CD4-positive, alpha-beta T cell treated with Interleukin-4 for 4 hours (primary cell): ENCODE measurements at places on chromosomes 6 and 20.

DNA sequence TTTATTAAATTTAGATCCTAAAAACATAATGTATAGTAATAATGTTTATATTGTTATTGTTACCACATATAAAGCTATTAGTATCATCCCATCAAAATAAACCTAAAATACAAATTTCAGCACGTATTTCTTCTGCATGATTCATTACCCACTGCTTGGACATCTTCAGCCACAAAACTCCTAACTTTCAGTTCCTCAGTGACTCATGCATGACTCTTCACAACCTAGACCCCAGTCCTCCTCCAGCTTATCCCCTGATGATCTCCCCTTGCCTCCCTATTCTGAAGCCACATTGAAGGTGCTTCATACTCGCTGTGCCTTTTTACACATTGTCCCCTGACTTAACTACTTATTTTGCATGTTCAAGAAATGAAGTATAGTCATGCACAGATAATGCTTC, 11.2 kb upstream of the GPRC6A start:
- no peak for DNase-seq

DNA sequence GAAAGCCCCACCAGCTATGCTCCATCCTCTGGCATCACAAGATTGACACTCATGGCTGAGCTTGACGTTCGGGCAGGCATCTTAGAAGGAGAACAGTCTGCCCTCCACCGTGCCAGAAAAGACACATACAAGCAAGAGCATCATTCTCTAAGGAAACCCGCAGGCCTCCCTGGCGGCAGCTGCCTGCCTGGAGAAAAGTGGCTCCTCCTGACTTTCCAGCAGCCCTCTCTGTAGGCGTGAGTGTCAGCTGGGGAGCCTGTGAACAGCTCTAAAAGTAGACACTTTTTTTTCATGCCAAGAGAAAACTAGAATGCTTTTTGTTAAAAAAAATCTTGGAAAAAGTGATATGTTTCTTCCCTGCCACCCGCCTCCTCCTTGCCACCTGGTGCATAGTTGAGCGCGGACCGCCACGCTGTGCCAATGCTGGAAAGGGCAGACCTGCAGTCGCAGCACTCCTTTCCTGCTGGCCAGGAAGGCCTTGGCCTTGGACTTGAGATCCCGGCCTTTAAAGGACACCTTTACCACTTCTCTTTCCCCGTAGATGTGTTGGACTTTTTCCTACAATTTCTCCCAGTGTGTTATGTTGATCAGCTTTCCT, 29.7 kb upstream of the INSM1 start:
- no peak for DNase-seq

- no peak for DNase-seq
Measured at GRCh38 chr6:109793021-109793420, 101.9 kb downstream of the FIG4 start.

GRCh38 chr6:114382406-114382805, 39.6 kb upstream of the HS3ST5 start:
- DNase-seq = no peak

GRCh38 chr6:87393026-87393622, 14.6 kb upstream of the CFAP206 start:
- peak; percentile 65 for DNase-seq

GRCh38 chr6:18340781-18341551, 46.2 kb upstream of the RNF144B start:
- DNase-seq = no peak

DNA sequence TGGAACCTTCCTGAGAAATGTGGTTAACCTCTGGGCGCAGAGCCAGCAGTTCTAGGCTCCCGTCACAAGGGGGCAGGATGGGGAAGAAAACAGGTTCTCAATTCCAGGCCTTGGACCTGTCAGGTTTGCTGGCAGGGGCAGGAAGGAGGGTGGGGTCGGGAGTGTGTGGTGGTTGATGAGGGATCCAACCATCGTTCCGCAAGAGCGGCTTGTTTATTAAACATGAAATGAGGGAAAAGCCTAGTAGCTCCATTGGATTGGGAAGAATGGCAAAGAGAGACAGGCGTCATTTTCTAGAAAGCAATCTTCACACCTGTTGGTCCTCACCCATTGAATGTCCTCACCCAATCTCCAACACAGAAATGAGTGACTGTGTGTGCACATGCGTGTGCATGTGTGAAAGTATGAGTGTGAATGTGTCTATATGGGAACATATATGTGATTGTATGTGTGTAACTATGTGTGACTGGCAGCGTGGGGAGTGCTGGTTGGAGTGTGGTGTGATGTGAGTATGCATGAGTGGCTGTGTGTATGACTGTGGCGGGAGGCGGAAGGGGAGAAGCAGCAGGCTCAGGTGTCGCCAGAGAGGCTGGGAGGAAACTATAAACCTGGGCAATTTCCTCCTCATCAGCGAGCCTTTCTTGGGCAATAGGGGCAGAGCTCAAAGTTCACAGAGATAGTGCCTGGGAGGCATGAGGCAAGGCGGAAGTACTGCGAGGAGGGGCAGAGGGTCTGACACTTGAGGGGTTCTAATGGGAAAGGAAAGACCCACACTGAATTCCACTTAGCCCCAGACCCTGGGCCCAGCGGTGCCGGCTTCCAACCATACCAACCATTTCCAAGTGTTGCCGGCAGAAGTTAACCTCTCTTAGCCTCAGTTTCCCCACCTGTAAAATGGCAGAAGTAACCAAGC, 29.6 kb downstream of the SRSF3 start:
- DNase-seq = peak; percentile 71

- DNase-seq = no peak
Measured at GRCh38 chr6:25178336-25179035, 100.7 kb upstream of the CARMIL1 start.

DNA sequence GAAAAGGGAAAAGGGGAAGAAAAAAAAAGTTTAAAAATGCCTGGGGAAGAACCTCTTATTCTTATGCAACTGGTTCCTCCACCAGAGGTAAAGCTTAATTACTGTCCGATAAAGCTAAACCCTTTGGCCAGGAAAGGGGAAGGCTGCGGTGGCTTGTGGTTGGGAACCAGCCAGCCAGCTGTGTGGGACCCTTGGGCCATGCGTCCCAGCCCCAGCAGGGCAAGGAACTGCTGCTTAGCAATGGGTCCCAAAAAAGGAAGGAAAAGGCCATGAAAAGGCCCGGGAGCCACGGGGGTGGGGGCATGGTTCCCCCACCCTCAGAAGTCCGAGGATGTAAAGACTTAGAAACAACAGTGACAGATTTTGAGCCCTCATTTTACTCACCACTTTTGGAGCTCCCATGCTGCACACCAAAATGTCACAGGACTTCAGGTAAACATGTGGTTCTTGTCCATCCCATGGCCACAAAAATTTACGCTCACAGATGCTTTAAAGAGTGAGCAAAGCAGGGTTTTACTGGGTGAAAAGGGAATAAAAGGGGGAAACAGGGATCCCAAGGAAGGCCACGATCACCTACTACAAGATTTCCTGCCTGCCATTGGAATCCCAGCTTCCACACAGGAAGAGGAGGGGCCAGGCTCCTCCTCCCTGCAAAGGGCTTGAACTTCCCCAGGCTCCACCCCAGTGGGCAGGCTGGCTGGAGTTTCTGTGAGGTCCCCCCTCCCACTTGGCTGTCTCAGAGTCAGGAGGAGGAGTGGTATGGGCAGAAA, 1234.7 kb upstream of the GJE1 start:
- no peak for DNase-seq

DNA sequence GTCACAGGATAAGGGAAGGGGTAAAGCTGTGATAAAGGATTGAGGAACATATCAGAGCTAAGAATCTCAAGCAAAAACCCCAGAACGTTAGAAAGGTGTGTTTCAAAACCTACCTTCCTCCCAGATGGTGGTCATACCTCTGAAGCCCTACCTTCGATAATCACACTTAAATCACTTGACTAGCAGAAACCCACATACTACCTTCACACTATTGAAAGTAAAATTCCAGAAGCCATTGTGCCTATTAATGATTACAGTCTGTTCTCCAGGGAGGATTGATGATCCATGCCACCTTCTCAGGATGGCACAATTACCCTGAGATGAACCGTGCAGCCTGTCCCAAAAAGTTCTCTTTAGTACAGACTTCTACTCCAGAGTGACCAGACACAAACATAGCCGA, 72.3 kb upstream of the SOX4 start:
- no peak for DNase-seq

DNA sequence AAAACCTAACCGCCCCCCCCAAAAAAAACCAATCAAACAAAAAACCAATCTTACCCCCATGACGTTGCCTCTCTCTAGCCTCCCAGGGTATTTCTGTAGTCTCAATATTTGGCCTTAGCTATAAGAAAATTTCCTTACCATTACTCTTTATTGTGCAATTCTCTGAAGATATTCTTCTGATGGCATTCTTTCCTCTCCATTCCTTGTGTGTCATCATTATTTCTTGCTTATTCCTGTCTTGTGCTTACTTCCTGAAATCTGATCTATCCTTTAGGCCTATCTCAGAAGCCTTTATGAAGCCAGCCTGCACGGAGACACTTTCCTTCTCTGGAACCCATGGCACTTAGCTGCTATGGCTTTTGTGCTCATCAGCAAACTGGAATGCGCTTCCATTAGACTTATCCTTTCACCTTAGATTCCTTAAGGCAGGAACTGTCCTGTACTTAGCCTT, 65.9 kb upstream of the DDR1 start:
- DNase-seq = no peak

- DNase-seq = no peak
Measured at GRCh38 chr6:124163676-124164075, 360.0 kb downstream of the NKAIN2 start.

GRCh38 chr6:19159089-19159488, 678.1 kb upstream of the ID4 start:
- DNase-seq = no peak

DNA sequence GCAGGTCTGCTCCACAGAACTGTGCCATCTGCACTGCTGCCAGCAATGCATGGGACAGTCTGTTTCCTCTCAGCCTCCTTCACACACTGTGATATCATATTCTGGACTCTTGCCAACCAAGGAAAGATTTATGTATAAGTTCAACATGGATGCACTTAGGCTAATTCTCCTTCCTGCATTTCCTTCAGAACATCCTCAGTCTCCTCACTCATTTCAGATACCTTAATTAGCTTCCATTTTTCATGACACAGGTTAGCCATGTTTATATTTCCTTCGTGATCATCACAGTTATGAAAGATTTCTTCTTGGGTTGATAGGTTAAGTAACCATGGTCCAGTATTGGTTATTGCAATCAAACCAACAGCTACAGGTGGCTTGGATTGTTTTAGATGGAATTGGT, 46.4 kb upstream of the DDR1 start:
- DNase-seq = no peak

DNA sequence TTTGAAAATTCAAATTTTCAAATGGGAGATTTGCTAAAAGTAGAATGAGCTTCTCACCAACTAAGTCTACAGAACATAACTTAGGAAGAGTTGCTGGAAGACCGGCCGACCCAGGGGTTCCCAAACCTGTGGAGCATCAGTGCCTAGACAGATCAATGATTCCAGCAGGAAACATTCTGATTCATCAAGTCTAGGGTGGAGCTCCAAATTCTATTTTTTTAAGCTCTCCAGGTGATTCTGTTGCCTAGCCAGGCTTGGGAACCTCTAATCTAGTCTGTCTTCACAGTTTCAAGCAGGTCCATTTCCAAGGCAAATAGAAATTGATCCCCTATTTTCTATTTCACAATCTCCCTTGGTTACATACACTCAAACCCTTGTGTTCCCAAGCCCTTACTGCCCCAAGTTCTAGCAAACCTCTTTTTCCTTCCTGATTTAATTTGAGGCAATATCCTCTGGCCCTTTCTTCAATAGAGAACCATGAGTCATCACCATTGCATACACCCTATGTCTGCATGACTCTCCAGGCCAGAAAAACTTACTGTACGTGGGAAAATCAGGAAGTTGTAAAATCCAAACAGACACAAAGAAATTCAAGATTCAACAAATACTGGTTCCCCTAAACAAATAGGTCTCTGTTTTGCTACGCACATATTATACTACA, 8.9 kb downstream of the ATXN1 start:
- no peak for DNase-seq

- DNase-seq = no peak
Measured at GRCh38 chr20:5811746-5812145, 61.5 kb downstream of the SHLD1 start.

GRCh38 chr6:39296745-39297640, 17.2 kb downstream of the KCNK17 start:
- DNase-seq = no peak

DNA sequence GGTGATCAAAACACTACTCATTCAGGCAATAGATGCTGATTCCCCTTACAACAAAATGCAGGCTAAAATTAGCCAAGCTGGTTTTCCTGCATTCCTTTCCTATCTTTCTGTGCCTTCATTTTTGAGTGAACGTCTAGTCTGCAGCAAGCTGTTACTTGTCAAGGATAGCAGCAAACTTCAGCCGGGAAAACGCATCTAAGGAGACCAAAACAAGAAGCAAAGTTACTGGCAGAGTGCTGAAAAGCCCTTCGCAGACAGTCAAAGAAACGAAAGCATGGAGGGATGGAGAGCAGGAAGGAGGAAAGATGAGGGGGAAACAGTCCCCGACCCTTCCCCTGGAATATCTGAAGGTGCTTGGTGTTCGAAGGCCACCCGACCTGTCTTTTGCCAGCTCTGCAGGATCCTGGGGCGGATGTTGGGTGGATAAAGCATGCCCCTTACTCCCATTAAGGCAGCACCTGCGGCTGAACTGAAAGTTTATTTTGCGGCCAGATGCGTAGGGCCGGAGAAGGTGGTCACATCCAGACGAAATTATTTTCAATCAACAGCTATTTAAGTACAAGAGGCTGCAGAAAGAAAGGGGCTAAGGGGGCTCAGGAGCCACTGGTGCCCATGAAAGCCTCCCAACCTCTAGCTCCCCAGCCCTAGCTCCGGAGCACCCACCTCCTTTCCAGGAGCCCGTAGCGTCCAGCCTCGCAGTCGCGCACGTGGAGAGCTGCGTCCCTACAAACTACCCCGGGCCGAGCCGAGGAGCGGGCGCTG, 538 bp downstream of the FERMT1 start:
- no peak for DNase-seq

DNA sequence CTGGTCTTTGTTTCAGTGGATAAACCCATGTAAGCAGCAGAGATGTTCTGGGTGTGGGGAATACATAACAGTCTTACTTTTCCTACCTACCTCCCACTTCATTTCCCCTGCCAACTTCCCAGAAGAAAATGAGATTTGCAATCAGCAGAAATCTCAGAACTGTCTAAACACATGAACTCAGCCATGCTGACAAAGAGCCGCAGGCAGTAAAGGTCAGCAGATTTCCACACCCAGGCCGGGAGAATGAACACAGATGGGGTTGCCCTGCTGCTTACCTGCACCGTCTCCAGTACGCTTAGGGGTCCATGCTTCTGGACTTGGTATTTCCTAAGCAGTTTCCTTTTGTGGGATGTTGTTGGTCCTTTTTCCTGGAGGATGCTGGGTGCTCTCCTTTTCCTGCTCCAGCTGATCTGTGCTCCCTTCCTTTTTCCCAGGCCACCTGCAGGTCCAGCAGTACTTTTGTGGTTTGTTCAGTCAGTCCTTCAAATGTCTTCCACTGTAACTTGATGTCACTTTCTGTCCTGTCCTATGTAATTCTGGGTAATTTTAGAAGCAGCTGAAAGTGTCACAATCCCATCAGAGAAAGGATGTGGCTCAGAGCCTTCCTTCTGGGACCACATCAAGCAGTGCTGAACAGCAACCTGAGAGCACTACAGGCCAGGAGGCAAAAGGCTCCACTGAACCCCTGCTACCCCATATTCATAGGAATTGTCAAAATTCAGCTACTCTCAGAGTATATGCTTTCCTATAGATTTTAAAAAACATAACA, 129.0 kb downstream of the CEP57L1 start:
- DNase-seq = no peak
